ENCODE measurements at places on chromosomes 3 and 15.

DNA sequence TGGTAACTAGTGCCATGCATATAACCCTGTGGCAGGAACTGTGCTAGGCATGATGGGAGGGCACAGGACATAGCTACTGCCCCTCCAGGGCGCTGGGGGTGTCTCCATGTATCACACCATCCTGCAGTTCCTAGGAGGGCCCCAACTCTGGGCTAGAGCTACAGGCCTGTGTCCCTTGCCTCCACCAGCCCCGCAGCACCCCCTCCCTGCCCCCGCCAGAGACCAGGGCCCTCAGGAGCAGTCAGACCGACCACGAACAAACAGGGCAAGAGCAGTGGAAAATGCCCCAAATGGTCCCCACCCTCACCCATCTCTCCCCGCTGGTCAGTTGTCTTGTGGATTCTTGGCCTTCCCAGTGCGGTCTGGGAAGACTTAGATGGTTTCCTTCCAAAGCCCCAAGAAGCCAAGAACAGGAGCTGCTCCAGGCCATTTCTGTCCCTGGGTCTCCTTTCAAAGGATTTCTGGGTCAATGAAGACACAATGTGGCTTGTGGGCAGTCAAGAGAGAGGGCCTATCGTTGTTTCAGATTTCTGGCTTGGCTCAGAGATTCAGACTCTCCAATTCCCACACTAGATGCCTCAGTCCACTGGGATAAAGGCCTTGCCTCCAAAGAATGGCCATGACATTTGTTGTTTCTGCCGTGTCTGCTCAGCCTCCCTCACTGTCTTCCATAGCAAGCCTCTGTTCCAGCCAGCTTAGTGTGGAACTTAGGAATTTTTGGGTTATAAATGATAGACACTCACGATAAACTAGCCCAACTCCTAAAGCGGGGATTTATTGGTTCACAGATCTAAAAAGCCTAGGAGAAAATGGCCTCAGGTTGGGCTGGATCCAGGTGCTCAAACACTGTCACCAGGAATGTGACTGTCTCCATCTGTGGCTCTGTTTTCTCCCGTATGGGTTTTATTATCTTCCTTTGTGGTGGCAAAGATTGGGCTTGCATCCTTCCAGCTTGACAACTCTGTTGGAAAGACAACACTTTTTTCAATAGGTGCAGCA, 80.6 kb downstream of the LSM3 start:
- DNase-seq = no peak

DNA sequence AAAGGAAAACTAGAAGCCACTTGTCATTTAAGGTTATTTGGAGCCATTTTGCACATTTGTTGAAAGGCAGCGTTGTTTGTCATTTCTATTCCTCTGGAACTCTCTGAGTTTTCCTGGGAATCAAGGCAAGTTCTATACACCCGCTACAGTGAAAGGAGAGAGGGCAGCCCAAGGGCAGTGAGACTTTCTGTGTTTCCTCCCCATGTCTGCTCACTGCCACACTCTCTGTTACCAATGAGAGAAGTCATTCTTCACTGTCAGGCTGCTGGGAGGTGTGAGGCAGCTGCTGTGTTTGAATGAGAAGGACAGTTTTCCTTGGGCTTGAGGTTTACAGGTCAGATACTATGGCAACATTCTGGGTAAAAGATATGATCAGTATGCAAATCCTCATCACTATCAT, 36.0 kb downstream of the ATP13A5 start:
- no peak for DNase-seq

DNA sequence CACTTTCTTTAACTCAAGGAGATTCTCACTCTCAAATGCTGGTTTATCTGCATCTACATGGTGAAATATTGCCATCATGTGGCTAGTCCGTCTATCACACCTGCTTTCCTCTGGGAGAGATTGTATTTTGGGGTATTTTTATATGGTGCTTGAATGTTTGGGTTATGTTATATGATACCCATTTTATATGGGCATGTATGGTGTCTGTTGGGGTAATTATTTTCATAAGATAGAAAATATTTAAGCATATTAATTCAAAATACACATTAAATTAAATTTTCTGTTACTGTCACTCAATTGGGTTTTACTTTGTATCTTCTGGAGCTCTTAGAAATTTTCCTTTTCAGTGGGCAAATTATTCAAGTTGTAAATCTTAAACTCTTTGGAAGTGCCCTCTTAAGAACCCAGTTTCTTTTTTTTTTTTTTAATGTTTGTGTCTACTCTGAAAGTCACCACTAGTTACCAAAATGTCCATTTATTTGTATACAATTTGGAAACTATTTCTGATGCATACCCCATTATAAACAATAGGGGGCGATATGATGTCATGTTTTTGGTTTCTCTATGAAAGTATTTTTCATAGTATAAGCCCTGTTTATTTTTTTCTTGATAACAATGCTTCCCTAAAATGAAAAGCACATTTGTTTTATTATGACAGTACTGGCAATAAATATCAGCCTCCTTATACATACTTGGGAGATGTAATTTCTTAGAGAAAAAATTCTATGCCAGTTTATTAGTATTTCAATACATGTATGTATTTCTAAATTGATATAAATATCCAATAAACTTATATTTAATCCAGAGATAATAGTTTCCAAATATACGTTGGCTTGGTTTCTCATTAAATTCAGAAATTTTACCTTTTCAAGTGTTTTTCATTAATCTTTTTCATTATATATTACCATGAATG, 36.1 kb upstream of the PLSCR5 start:
- DNase-seq = peak; percentile 69

DNA sequence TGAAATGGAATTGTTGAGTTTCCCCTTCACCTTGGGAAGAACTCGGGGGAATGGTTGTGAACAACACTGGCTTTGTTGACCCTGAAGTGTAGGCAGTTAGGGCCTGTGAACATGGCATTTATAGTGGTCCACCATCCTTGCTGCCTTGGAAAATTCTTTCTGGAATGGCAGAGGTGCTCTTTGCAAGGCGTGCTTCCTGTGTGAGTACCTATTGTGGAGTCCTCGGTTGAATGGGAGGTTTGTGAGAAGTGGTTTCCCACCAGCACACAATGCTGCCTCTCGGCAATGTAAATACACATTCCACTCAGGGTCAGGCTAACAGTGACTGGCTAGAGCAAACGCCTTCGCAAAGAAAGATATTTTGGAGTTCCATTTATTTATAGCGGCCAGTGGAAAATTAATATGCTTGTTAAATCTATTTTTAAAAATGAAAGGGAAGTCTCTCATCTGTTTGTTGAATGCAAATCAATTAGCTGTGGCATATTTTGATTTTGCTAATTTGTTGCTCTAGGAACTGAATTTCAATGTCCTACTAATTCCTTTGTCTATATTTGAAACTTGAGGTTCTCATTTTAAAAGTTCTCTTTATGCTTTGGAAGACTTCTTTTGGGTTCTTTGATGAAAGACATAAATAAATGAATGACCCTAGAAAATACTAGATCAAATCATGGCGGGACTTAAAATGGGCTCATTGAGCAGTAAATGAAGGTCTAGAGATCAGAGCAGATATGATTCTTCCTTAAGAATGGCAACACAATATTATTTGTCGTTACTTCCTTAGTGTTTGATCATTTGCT, 59.5 kb downstream of the FNDC3B start:
- DNase-seq = no peak

GRCh38 chr15:75030424-75030823, 7.0 kb downstream of the PPCDC start:
- DNase-seq = no peak

DNA sequence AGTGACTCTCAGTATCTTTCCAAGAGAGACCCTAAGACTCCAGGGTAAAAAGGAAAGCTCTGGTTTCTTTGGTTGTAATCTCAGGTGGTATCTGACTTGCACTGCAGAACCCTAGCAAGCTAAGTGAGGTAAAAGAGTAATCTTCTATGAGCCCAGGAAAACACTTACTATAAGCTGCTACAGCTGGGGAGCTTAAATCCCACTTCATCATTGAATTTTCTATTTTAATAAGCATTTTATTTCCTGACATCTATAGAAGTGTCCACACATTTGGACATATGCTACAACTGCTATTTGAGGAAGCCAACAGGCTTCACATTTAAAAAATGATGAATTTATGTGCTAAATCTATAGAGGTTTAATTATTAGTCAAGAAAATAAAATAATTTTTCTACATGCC, 73.1 kb upstream of the GUCA1C start:
- no peak for DNase-seq

DNA sequence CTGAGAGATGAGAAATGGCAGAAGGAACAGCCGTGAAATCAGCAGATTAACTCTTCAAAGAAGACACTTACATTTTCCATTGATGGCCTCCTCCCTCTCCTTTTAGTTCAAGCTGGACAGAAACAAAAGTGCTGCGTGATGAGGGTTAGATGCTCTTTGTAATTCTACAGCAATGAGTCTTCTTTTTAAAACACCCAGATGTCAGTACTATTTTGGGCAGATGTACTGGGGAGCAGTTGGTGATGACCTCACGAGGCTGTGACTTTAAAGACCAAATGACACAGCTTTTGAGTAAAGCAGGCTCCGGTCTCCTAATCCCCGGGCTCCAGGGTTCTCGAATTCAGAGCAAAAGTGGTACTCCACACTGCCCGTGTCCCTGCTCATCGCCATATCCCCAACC, 198.2 kb downstream of the SLCO3A1 start:
- DNase-seq = no peak

- no peak for DNase-seq
These were observed 20.2 kb upstream of the PPP1R2 start for GRCh38 chr3:195563317-195563716.

GRCh38 chr15:74958320-74958907, 1.8 kb upstream of the RPP25 start:
- DNase-seq = peak; percentile 40

DNA sequence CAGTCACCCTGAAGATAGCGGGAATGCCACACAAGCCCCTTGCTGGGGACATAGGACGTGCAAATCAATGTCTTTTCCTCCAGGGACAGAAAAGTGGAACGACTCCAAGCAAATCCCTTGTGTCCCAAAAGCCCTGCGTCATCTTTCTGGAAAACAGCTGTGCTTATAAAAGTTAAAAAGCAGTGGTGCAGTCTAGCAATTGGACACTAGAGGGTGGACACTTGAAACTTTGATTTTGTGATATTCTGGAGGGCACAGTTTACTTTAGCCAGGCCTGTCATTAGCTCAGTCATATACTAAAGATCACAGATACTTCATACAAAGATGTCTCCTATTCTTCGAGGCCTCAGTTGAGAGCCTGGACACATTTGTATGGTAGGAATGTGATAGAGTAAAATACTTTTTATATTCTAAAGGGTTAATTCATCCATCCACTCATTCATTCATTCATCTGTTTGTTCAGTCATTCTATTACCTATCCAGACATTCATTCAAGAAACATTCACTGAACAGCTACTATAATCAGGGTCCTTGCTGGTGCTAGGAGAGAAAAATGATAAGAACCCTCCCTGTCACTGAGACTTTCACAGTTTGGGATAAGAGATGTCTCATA, 63.8 kb upstream of the ANKRD34C start:
- DNase-seq = peak; percentile 41

GRCh38 chr3:62696011-62696410, 179.2 kb downstream of the CADPS start:
- DNase-seq = no peak

- DNase-seq = peak; percentile 36
These were observed 38.6 kb downstream of the ACSBG1 start for GRCh38 chr15:78195735-78196201.

DNA sequence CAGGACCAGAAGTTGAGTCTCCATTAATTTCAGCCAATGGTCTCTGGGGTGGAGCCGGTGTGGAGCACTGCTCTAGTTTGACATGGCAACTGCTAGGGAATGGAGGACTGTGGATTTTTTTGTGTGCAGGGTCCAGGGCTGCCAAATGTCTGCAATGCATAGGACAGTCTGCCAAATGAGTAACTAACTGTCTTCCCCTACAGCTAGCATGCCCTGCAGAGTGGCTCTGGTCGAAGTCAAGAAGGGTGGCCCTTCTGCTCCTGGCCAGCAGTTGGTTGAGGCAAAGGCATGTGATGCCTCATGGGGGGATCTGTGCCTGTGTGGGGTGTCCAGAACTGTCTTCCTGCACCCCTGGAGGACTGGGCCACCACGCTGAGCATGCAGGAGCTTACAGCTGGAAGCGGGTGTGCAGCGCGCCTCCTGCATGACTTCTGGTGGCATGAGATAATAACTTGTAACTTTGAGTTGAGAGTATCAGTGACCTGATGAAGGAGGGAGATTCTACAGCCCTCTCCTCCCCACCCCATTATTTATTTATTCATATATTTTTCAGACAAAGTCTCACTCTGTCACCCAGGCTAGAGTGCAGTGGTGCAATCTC, 4.6 kb downstream of the TPRA1 start:
- DNase-seq = no peak

- no peak for DNase-seq
These were observed 360.4 kb upstream of the ROBO2 start for GRCh38 chr3:76679541-76679940.

DNA sequence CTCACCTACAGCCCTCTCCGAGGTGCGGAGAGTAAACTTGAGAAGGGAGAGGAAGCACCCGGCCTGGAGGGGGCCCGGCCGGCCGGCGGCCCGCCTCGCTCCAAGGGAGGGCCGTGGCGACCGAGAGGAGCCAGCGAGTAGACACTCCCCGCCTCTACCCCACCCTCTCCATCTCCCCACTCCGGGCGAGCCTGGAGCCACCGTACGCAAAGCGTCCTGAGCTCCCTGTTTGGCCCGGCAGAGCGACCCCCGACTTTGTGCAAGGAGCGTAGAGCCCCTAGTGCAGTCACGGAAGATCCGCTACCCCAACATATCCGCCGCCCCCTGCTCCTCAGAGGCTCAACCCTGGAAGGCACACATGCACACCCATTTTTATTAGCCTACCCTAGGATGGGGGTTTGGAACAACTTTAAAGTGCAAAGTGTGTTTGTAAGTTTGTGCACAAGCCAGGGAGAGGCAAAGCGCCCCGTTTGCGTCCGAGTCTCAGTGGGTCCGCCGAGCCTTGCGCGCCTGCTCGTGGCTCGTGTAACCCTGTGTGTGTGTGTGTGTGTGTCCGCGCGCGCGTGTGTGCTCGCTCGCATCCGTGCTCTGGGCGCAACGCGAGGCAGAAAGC, 508 bp upstream of the SMAD6 start:
- peak; percentile 79 for DNase-seq

DNA sequence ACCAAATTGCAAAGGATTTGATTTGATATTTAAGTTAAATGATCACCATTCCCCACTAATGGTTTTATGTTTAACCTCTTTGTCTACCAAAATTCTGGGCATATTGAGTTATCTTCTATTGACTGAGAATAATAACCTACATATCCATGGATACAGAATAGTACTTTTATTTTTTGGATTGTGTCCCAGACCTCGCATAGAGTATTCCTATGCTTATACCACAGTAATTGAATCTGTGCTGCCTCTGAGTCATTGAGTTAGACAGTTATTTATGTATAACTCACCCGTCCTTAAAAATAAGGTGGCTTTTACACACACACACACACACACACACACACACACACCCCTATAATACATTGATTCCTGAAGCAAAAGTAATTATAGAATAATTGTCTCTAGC, 690.1 kb upstream of the BCHE start:
- no peak for DNase-seq

DNA sequence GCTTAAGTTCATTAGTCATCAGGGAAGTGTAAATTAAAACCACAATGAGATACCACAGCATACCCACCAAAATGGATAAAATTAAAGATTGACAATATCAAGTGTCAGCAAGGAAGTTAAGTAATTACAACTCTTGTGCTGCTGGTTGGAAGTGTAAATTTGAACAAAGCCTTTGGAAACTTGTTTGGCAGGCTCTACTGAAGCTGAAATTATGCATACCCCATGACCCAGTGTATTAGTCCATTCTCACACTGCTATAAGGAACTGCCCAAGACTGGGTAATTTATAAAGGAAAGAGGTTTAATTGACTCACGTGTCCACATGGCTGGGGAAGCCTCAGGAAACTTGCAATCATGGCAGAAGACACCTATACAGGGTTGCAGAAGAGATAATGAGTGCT, 196.1 kb downstream of the PDCD6IP start:
- DNase-seq = no peak

GRCh38 chr3:78894787-78895186, 873.0 kb downstream of the ROBO1 start:
- no peak for DNase-seq
